Body of pancreas (tissue), 4 donors: ENCODE measurements at places on chromosomes 16 and 17.

- DNase-seq = no peak
Measured at GRCh38 chr17:41434005-41434404, 6.8 kb downstream of the KRT38 start.

- DNase-seq = no peak
Measured at GRCh38 chr17:64081802-64082799, 47.8 kb downstream of the ERN1 start.

DNA sequence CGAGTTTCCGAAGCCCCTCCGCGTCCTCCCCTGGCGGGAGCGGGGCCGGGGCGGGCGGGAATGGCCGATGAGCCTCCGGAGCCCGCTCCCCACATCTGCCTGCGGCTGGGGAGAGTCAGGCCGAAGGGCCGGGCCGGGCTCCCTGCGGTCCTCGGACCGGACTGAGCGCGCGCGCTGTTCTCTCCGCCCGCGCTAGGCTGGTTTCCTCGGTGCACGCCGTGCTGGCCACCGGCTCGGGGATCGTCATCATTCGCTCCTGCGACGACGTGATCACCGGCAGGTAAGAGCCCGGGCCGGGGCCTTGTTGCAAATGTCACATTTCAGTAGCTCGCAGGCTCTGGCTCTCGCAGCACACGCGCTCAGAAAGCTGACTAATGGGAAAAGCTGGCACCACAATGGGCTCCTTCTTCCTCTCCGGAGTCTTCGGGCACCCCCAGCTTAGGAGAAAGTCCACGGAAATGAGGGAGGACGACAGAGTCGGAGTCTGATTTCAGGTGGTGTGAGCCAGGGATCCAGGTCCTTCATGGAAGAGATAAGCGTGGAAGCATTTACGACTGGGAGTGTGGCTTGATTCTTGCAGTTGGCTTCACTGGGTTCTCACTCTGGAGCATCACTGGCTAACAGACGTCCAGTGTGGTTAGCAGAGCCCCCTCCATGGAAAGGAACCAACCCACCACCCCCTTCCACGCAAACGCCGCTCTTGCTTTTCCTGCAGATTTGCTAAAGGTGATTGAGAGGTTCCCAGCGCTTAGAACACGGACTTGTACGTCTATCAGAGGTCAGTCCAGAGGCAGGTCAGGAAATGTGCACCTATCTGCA is 715 bp downstream of the TLCD3A start:
- peak; percentile 63 for DNase-seq

- peak; percentile 33 for DNase-seq
Measured at GRCh38 chr17:36608794-36609497, 7.6 kb downstream of the MRM1 start.

GRCh38 chr17:10033959-10034358 is 128.9 kb upstream of the RCVRN start:
- DNase-seq = no peak

DNA sequence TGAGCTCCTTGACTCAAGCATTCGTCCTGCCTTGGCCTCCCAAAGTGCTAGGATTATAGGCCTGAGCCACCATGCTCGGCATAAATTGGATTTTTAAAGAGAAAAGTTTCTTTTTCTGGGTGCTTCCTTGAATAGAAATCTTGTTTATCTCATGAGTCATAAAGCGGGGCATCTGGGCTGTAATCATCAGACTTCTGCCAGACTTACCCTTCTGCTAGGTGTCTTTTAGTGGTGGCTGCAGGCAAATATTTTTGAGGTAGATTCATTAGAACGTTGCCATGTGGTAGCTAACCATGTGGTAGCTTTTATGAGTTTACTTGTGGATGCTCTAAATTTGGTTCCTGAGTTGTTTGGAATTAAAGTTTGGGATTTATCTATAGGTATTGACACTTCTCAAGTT is 13.4 kb downstream of the PGS1 start:
- no peak for DNase-seq

DNA sequence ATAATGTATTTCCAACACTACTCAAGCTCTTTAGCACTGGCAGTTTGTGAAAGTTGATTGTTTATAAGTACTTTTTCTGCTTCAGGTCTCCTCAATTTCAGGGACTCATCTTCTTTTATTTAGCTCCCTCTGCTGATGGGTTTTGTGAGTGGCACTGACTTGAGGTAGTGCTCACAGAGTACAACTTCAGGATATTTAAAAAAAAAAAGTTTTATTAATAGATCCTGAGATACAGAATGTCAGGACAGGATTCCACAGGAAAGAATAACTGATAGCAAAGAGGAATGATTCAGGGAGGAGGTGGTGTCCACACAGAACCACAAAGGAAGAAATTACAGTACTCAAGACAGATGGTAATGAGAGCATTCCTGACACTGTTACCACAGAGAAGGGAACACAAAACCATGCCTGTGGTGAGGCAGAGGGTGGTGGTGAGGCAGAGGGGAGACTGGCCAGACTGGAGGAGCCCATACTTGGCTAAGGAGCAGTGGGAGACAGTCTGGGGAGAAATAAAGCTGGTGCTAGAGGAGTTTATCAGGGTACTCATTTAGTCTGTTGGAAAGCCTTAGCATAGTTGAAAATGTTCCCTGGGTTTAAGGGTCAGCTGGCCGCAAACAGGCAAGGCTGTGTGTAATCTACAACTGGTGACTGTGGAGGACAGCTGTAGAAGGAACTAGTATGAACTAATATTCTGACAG is 63.7 kb downstream of the SPAG9 start:
- peak; percentile 35 for DNase-seq

DNA sequence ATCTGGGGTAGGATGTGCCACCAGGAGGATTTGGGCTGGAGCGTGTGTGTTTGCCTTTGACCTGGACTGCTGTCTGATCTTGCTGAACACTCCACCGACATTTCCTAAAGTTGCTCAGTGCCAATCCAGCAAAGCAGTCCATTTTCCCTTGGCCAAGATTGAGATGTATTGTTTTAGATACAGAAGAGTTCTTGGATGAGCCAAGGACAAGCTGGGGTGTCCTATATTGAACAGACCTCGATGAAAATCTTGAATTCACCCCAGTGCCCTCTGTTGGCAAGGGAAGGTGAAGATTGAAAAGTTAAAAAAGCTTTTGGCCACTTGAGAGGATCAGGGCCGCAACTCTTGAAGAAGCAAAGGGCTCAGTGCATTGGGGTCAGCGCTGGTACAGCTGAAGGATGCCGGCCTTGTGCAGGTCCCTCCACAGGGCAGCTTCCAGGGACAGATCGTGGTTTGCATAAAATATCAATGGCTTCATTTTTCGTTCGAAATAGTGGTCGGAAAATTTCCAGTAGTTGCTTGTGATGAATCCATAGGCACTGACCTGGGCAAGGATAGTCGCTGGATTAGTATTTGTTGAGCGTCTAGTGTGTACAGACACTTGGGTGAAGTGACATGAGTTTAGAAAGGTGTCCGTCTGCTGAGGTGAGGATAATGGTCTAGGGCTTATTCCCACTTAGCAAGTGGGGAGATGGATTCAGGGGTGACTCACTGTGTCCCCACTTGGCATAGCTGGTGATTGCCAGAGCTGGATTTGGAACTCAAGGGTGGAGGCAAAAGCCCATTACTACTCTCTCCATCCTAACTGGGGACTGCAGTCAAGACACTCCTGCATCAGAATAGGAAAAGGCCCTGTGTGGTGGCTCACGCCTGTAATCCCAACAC is 19.7 kb downstream of the ST6GALNAC2 start:
- no peak for DNase-seq

GRCh38 chr16:4826980-4827379 is 20.1 kb downstream of the GLYR1 start:
- DNase-seq = no peak

- DNase-seq = peak; percentile 72
Measured at GRCh38 chr17:66508896-66509844, 206.8 kb downstream of the PRKCA start.

DNA sequence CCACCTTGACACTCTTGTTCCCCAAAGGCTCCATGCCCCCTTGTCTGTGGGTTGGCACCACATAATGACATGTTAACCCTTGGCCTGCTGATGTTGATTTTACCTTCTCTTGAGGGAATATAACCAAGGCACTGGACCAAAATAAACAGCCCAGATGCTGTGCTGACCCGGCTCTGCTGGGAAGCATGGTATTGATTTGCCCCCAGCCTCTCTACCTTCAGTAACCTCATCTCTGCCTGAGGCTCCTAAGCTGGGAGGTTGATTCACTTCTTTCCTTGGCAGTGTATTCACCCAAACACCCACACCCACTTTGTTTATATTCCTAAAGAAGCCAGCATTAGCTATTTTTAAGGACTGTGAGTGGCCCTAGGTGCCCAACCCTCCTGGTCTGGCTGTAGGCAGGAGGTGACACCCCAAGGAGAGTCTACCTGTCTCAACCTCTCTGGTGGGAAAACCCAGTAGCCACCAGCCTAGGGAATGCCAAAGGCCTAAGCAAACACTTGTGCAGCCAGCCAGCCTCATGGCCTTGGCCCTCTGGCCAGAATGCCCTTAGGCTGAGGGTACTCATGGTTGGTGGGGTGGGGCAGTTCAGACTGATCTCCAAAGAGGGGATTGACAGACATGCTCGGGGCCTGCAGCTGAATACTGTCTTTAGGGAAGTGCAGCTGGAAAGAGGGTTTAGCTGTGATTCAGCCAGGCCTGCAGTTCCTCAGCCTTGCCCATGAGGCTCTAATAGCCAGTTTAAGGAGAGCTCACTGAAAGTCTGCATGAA is 42.7 kb downstream of the GNAO1 start:
- DNase-seq = no peak

- DNase-seq = no peak
Measured at GRCh38 chr16:13631213-13631767, 288.7 kb upstream of the ERCC4 start.

- DNase-seq = peak; percentile 30
Measured at GRCh38 chr17:65374966-65375365, 186.5 kb downstream of the AXIN2 start.

DNA sequence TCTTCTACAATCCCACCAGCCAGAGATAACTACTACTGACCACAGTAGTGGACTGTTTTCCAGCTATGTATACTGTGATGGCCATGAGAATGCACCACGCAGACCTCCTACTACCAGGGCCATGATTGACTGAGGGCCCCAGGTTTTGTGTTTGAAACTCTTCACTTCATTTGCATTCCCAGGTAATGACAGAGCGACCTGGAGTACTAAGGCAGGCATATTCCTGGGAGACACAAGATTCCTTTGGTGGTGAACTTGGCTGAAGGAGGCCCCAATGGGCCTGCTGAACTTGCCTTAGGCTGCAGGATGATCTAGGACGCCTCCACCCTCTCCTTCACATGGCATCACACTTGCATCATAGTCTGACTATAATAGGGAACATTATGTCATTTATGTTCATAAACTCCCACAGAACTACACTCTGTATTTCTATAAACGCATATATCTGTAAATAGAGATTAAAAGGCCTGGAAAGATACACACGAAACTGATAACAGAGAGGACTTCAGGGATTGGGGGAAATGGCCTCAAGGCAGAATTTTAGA is 30.4 kb downstream of the CLEC19A start:
- DNase-seq = no peak
